NCI-H748 treated with DMSO at 0.1 percent for 48 hours (cell line): ENCODE measurements at places on chromosomes 16 and 17.

- no peak for DNase-seq
Observed at GRCh38 chr17:2926019-2926650, 129.9 kb downstream of the RAP1GAP2 start.

DNA sequence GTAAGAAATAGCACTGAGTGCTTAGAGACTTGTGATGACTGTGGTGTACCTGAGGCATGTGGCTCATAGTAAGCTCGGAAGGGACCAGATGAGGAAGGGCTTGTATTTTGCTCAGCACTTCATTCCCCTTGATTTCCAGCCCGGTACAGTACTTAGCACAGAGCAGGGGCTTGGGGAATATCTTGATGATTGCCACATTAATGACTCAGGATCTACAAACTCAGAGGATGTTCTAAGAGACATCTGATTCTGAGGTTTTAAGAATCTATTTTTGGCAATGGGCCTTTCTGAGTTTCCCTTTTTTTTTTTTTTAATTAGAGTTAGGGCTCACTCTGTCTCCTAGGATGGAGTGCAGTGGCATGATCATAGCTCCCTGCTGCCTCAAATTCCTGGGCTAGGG is 9.1 kb downstream of the ASPHD1 start:
- no peak for DNase-seq

GRCh38 chr16:23917621-23918020 is 81.8 kb downstream of the PRKCB start:
- no peak for DNase-seq

GRCh38 chr17:45162025-45162687 is 481 bp downstream of the HEXIM2 start:
- DNase-seq, result no peak

GRCh38 chr16:51306886-51307595 is 156.0 kb upstream of the SALL1 start:
- no peak for DNase-seq
